Progenitor cell of endocrine pancreas (in vitro differentiated cells): ENCODE measurements at places on chromosomes 4 and X. TPM values are rescaled to one million over a fixed set of nuclear protein-coding genes. Genes with fewer than 3 reads are reported as not detected.

The FAT1 gene
- total RNA-seq, result 263 and 264 TPM in 2 replicates

The PSAPL1 gene
- total RNA-seq, result 0.14 and 0.38 TPM in 2 replicates

The OPRPN gene
- total RNA-seq, result not detected in 2 replicates

The STATH gene
- not detected in 2 replicates for total RNA-seq

The FABP2 gene
- not detected in 2 replicates for total RNA-seq

The NPY5R gene
- 1.1 and 1.5 TPM in 2 replicates for total RNA-seq

The PABPC5 gene
- total RNA-seq, result 2.6 and 3.0 TPM in 2 replicates

The CCDC120 gene
- 27.1 and 27.9 TPM in 2 replicates for total RNA-seq

The GLRB gene
- total RNA-seq, result 9.3 and 11.9 TPM in 2 replicates

The GPR34 gene
- not detected in 2 replicates for total RNA-seq

GRCh38 chr4:113270520-113271319, 221.3 kb downstream of the ANK2 start:
- no peak for DNase-seq

- DNase-seq, result no peak
Measured at GRCh38 chrX:133493366-133493765, 78.1 kb upstream of the GPC4 start.

DNA sequence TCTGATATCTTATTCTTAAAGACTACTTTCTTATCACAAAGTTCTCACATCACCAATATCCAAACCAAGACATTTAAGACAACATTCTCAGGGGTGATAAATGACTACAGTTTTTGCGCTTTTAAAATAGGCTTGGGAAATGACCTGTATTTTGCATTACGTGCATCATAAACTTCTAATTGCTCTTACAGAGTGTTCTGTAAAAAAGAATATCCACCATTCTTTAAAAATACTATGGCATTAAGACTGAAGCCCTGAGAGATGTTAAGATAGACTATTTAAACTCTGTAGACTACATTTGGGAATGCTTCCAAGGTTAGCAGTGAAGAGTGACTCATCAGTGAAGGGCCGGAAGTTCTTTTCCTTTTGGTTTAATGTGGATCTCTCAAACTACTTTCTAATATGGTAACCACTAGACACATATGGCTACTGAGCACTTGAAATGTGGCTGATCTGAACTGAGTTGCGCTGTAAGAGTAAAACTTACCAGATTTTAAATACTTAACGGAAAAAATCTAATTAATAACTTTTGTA, 518.8 kb upstream of the FTHL17 start:
- no peak for DNase-seq

- DNase-seq, result no peak
Measured at GRCh38 chr4:168099195-168099594, 6.9 kb downstream of the ANXA10 start.

DNA sequence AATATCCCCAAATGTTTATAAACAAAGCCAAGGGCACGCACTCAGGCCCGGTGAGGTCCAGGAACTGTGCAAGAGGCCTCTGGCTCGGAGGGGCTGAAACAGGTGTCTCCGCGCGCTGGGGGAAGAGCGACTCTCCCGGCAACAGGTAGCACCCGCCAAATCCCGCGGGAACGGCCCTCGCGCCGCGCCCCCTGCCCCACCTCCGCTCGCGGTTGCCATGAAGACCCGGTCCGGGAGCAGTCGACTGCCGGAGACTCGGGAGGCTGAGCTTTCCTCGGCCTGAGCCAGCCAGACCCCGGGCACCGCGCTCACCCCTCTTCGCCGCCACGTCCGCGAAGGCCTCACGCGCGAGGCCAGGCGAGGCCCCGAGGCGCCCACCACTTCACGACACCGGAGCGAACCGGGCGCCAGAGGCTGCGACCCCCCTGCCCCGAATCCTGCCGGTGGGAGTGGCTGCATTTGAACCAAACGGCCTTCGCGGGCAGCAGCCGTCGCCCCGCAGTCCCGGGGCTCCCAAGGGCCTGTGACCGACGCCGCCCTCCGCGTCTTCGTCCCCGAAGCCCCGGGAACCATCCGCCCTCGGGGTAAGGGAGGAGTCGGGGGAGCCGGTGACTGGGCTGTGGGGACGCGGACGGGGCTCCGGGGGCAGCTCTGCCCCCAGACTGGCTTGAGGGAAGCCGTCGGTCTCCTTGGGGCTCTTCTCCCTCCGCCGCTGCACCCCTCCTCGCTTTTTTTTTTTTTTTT, at the start of gene NSUN7:
TSS of gene NSUN7 (plus strand) at position 239 of the 744 bp plus-strand sequence. CDS start 739 bp downstream, outside the sequence.
- peak; percentile 82 for DNase-seq

DNA sequence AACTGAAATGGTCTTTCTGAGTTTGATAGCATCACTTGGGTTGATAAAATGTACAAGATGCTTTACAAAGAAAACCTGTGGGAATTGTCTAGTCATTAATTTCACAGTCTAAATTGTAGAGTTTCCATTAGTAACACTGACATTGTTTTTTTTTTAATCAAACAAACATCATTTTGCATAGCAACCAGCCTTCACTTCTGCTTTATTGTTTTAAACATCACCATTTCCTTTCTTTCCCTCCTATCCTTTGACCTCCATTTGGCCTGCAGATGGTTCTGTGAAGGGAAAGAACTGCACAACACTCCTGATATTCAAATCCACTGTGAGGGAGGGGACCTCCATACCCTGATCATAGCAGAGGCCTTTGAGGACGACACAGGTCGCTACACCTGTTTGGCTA, 171.1 kb downstream of the PALLD start:
- DNase-seq, result no peak

DNA sequence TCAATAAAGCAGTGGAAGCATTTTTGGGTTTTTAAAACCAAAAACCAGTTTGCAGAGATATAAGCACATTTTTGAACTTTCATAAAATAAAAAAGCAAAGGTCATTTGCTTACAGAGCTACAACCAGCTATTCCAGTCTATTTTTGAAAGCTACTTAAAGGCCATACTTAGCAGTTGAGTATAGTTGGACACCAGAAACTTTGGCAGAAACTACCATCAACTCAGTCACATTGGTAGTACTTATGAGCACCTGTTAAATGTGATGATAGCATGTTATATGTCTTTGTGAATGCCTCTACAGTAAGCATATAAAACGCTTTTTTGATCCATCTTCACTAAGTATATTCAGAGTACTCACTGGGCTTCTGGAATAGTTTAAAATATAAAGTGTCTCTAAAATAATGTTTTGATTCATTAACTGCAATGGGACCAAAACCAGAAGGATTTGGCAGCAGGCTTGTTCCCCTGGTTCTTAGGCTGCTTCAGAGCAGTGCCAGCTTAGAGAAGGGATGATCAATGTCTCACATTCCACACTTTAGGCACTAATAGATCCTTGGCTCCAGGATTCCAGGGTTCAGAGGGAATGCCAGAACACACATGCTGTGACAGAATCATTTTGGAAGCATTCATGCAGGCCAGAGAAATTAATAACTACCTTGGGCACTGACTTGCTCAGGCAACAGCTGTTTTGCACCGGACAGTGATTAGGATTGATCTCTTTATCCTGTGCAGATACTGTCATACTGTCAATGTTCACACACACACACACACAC, 103.9 kb downstream of the IQCM start:
- no peak for DNase-seq

- DNase-seq, result no peak
Measured at GRCh38 chrX:76971393-76972376, 475.5 kb upstream of the FGF16 start.

- DNase-seq, result no peak
Measured at GRCh38 chrX:21779095-21779494, 21.2 kb upstream of the SMPX start.

GRCh38 chrX:12981880-12982279, 7.0 kb downstream of the TMSB4X start:
- DNase-seq, result no peak

- DNase-seq, result no peak
Measured at GRCh38 chr4:34138385-34138784, 2105.9 kb downstream of the ARAP2 start.

DNA sequence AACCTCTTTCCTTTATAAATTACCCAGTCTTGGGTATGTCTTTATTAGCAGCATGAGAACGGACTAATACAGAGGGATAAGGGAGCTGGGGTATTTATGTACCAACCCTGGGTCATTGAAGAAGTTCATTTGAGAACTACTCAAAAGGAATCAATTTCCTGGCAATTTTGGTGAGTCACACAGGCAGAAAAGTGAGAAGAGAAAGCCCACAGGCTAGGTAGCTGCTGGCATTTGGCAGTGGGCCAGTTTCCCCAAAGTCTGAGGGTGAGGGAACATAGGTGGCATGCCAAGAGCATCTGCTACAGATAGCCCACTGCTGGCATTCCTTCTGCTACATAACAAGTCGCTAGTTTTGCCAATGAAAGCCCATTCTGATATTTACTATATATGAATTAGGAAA, 411.2 kb downstream of the MID1IP1 start:
- DNase-seq, result no peak

DNA sequence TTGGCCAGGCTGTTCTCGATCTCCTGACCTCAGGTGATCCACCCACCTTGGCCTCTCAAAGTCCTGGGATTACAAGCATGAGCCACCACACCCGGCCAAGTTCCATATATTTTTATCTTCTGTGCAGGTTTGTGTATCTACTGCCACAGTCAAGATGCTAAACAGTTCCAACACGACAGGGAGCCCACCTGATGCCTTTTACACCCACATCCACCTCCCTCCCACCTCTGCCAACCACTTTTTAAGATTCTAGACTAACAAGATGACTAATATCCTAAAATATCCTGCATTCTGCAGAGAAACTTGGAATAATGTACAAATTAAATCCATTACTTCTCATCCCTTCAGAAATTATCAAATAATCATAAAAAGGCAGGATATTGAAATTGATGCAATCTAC, 19.3 kb upstream of the RPL34 start:
- DNase-seq, result no peak

DNA sequence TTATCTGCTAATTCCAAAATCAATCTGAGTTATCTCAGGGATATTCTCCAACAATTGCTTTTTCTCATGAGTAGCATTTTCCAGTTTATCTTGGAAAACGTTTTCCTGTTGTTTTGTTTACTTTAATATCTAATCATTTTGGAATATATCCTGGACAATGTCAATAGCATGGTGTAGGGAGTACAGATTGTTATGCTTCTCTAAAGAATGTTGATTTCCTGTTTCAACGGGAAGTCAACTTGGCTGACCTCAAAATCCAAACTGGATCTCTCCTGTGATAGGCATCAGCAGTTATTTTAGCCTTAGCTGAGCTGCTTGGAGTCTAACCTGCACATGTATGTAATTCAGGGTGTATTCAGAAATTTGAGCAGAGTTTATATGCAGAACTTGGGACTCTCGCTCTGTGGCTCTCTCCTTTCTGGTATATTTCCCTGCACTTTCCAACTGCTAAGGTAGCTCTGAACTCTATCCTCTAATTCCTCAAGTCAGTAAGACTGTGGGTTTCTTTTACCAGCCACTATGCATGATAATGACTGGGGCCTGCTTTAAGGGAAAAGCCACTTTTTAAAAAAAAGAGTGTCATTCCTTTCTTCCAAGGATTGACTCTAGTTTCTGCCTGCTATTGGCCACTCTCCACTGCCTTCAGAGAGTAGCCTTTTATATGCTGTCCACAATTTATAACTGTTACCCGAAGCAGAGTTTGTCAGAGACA, 7.7 kb downstream of the PRSS48 start:
- DNase-seq, result no peak

DNA sequence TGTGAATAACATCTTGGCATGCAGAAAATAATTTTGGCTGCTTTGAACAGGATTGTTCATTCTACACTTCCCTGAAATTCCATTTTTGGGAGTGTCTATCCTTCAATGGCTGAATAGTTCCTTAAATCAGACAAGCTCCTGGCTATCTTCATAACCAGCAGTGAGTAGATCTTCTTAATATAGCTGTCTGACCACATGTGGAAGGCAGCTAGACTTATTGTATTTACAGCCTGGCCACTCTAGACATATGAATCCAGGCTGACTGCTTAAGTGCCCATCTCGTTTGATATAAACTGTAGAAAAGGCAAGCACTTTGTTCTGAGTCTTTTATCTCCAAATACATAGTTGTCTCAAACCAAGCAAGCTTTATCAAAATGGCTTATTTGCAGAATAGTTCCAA, 40.0 kb downstream of the PWWP3B start:
- DNase-seq, result no peak

DNA sequence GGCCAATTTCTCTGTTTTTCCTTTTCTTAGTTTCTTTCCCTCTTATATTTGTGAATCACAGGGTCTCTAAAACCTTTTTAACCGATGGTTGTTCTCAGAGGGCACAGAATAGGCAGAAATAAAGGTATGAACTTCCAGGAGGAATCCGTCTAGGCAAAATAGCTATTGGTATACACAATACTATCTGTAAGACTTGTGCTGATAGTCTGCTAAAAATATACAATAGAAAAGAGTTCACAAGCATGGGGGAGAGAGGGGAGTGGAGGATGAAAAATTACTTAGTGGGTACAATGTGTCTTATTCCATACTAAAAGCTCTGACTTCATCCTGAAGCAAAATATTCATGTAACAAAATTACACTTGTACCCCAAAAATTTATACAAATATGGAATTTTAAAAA, 30.2 kb downstream of the ANTXR2 start:
- DNase-seq, result no peak

- no peak for DNase-seq
Measured at GRCh38 chr4:3160438-3160837, 86.0 kb downstream of the HTT start.

DNA sequence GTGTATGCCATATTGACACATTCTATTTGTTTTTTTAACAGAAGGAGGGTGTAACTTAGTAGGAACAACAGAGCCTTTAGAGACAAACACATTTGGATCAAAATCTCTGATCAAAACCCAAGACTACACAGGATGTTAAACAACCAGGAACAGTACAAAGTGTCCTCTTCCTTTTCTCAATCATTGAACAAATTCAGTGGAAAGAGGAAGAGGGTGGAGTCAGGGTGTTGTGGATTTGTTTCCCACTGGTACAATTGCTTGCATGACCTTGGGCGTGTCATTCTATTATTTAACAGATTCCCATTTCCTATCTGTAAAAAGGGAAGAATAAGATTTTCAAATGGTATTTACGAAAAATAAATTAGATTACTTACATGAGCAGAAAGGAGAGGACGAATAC, 1162.8 kb upstream of the PRKX start:
- DNase-seq, result no peak

- DNase-seq, result no peak
Measured at GRCh38 chr4:16464651-16465050, 238.4 kb upstream of the TAPT1 start.

GRCh38 chrX:103063918-103064434, at the start of gene BEX1:
Gene BEX1, minus strand, starts transcription at chrX:103064171. Its CDS starts 897 bp downstream, at chrX:103063274.
- DNase-seq, result peak; percentile 57

GRCh38 chr4:74159143-74159709, 1.3 kb downstream of the MTHFD2L start:
- no peak for DNase-seq

- DNase-seq, result no peak
Measured at GRCh38 chr4:95114521-95114920, 356.8 kb downstream of the BMPR1B start.

GRCh38 chr4:152935143-152935542, 980 bp upstream of the FHDC1 start:
- peak; percentile 34 for DNase-seq

DNA sequence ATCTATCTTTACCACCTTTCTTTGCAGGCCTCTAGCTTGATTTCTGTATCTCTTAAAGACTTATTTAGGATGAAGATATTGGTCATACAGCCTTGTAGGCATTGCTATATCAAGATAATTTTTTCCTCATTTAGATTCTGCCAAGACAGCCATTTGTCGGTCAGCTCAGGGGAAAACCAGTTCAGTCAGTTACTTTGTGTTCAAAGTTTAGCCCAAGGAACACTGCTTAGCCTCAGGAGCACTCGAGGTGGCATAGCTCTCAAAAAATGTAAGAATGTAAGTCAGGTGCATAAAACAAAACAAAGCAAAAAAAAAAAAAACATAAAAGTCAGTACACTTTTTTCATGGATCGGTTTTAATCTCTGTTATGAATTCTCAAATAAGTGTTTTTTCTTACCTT, 43.4 kb downstream of the NRK start:
- no peak for DNase-seq
